Posterior vena cava (tissue), 2 donors: ENCODE measurements at places on chromosomes 2 and 18. TPM values are rescaled to one million over a fixed set of nuclear protein-coding genes. Genes with fewer than 3 reads are reported as not detected.

DNA sequence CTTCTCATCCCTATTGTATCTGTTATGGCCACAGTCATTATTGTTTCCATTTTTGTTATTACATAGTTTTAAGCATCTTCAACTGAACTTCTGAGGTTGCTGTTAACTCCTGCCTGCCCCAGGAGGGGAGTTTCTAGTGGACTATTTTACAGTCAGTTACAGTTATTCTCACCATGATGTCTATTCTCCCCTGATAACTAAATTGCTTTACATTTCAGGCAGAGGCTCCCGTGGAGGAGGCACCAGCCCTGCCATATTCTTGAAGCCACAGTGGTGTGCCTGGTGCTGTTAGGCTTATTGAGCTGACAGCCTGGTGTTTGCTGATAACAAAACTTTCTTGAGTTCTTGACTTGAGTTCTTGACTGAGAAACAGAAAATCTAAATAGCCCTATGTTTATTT, 256.4 kb downstream of the TFCP2L1 start:
- no peak for DNase-seq

- peak; percentile 84 for DNase-seq
These were observed at the start of gene TMEFF2 for GRCh38 chr2:192194866-192195547. Gene TMEFF2, minus strand, starts transcription at chr2:192194933. Its CDS starts 409 bp downstream, at chr2:192194524.

The DSC2 gene
- total RNA-seq: 4.2 TPM

The SPATA3 gene
- not detected for total RNA-seq

The ARHGEF33 gene
- 1.1 TPM for total RNA-seq

- DNase-seq: peak; percentile 58
These were observed 9.9 kb downstream of the FHL2 start for GRCh38 chr2:105388971-105389381.

- DNase-seq: no peak
These were observed 215.5 kb upstream of the CWC22 start for GRCh38 chr2:180222644-180223043.

The HRH4 gene
- total RNA-seq: not detected

DNA sequence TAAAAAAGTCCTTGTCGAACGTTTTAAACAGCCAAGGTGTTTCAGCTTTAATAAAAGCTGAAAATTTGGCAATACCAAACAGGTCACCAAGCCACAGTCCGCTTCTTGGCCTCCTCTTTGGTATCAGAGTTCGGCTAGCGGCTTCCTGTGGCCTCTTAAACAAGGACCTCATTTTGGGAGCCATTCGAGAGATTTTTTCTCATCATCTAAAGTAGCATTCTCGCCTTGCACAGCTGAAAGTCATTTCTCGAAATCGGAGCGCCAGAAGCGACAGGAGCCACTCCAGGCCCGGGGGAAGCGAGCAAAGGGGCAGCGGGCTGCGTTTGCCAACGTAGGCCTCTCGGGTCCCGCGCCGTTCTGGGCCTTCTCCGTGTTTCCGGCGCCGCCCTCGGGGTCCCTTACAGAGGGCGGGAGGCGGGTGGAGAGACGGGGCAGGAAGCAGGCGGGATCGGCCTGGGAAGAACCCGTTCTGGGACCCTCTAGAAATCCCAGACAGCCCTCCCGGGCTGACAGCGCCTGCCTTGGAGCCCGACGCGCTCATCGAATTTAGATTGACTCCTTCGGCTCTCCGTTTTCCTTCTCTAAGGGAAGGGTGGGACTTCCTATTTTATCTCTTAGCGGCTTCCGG, 522 bp upstream of the ZNF407 start:
- DNase-seq: peak; percentile 91

The ID2 gene
- 135 TPM for total RNA-seq

DNA sequence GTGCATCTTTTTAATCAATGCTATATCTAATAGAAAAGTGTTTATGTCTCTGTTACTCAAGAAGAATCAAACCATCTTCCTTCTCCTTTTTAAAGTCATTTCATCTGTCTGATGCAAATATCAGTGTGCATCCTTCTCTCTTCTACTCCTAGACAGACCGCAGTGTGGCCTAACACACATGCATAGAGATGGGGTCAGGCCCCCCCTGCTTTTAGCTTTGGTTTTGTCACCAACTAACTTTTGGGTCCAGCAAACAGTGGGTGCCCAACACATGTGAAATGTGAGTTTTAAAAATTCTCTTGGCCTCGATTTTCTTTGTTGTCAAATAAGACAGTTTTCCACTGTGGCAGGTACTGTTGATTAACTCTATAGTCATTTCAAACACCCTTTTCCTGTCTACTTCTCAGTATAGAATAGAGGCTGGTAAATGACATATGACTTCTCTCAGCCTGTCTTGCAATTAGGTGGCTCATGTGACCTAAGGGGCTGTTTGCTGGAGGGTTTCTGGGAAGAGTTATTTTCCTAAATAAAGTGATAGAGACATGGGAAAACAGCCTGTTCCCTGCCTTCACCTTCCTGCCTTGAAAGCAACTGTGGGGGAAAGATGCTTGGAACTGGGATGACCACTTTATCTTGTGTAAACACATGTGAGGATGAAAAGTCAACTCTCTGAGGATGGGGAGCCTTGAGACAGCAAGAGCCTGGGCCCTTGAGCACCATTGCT, 65.7 kb upstream of the DARS1 start:
- DNase-seq: no peak

GRCh38 chr2:165645930-165646831, 147.9 kb downstream of the GALNT3 start:
- no peak for DNase-seq

The EHD3 gene
- 28.7 TPM for total RNA-seq

DNA sequence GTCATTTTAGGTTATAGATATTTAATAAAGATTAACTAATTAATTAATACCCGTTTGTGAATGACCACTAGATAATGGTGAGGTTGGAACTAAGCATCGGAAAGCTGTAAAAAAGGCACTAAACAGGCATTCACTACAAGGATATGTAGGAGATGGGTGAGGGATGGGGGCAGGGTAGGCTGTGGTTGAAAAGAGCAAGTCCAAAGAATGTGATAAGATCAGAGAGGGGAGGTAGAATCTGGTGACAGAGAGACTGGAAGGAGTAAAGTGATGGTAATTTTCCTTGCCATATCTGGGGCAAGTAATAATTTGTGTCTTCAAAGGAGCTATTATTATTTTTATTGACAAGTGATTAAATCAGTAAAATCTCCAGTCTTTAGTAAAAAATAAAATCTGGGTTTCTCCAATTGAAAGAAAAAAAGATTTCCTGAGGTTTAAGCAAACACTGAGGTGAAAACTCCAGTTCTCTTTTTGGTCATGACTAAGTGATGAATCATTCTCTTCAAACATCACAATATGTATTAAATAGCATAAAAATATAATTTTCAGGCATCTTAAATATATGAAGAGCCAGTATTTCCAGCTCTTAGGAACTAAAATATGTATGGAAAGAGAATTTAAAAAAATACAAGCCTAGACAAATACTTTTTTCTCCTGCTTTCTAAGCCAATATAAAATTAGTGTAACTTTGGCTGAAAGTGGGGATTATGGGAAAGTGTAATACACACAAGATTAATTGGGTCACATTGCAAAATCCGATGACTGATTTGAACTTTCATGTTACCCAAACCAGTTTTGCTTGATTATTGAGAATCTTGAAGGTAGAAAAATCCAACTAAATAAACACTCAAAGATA, 259.1 kb upstream of the RBMS1 start:
- no peak for DNase-seq

- DNase-seq: no peak
These were observed 65.6 kb upstream of the CAPN13 start for GRCh38 chr2:30872797-30873196.

DNA sequence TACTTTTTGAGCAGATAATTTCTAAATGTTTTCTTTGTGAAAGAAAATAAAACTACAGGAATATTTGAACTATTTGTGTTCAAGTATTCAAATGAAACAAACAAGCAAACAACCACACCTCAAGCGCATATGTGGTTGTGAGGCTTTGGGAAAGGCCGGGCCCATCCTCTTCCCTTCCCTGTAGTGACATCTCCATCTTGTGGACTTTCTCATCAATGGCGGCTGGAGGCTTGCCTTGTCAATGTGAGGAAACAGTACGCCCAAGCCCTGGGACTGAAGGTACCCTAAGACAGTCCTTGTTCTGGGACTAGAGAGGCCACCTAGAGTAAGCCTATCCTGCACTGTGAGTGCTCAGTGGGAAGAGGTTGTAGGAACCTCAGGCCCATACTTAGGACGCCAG, 166.8 kb downstream of the TPGS2 start:
- DNase-seq: no peak

DNA sequence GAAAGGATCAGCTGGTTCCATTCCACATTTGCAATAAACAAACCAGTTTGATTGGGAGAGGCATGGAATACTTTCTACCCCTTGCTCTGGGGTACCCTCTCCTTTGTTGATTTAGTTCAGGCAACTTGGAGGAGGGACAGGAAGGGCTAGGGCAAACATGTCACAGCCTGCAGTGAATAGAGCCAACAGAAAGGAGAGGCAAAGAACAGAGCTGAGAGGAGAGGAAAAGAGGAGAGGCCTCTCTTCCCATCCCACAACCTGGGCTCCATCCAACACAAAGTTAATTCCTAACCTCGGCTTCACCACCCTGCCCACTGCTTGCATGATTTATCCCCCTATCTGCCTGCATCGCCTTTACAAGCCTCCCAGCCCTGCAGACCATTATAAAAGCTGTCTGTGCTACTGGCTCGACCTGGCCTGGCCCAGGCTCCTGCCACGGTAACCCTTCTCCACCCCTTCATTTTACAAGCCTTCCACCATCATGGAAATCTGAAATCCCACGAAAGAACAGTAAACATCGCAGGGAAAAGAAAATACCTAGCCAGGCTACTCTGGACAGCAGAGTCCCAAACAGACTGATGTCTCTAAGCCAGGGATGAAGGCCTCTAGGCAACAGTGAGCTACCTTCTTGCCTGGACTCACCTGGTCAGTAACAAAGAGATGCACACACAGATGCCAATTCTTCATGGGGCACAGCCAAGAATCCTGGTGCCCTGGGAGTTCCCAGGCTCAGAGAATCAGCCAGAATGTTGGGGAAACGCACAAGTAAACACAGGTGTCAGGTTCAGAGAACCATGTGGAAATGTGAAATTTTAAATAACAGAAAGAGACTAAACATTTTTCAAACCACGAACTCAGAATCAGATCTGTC, 43.6 kb downstream of the NHEJ1 start:
- DNase-seq: no peak

GRCh38 chr18:26956863-26957262, 91.4 kb upstream of the AQP4 start:
- no peak for DNase-seq

GRCh38 chr2:68385220-68385906, 20.3 kb downstream of the PLEK start:
- no peak for DNase-seq

The SLC4A3 gene
- 10.1 TPM for total RNA-seq

The ESPNL gene
- 0.24 TPM for total RNA-seq

DNA sequence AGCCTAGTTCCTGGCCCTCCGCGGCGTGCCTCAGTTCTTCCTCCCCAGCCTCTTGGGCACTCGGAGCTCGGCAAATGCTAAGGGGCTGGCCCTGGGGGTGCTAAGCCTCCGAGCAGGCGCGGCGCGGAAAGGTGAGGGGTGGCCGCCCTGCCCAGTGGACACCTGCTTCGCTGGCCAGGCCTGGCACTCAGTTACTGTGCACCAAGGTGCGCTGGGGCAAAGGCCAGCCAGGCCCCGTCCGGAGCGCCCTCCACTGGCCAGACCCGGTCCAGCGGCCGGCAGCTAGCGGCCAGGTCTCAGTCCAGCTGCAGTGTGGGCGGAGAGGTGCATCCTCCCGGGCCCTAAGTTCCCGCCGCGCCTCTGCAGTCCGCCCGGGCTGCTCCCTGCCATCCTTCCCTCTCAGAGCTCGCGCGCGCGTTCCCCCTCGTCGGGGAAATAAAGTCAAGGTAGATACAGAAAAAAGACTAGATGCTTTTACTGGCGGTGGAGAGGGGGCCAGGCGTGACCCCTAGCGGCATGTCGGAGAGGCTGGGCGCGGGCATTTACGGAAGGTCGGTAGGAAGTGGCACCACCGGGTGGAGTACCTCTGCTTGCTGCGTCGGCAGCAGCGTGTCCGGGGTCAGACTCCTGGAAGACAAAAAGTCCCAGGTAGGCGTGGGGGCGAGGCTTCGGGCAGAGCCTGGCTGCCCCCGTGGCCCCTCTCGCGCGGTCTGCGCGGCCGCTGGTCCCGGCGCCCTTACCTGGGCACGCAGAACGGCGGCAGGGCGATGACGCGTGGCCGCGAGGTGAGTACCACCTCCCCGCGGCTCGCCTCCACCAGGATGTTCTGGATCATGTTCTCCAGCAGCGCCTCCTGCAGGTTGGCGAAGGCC, 9.4 kb upstream of the CRYBA2 start:
- no peak for DNase-seq

- DNase-seq: no peak
These were observed 220.5 kb downstream of the TWIST2 start for GRCh38 chr2:239068411-239068810.

GRCh38 chr2:36965751-36966369, 476 bp downstream of the STRN start:
- DNase-seq: no peak

DNA sequence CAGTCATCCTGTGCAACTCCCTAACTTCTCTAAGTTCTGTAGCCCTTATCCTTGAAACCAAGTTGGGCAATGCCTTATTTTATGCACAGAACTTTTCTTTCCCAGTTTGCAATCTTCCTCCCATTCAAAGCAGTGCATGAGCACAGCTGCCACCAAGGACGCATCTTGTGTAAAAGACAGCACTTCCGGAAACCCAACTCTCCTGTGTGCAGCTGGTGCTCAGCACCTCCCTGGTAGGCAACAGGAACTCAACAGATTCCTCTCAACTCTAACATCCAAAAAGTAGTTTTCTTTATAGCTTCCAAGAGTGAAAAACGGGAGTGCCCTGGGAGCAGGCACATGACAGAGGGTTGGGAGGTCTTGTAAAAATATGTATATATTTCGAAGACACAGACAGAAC, 2.2 kb downstream of the TMEM18 start:
- no peak for DNase-seq

DNA sequence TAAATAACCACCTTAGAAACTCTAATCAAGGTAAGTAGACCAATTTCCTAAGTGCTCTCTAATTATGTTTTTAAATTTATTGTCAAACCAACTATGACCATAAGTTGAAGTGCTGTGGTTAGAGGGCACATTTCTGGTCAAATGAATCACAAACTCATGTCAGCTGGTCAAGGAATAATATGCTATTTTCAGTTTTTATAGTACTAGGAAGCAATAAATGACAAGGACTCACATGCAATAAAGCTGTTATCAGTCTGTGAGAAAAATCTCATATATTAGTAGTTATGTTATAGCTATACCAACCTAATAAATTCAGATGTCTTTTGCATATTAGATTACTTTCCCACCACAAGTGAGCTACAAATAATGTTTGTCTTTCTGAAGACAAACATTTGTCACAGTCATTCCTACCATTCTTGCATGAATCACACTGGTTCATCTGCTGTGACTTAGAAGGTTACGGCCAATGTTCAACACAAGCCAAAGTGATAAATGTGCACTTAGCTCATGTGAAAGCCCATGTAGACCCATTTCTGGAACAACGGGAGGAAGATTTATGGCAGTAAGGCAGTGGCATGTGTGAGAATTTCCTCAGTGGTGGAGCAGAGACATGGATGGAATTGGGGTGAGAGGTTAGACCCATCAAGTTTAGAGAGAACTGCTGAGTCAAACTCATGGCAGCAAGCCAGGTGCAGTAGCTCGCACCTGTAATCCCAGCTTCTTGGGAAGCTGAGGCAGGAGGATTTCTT, 27.4 kb upstream of the CCNYL1 start:
- no peak for DNase-seq
